Activated CD4-positive, alpha-beta memory T cell treated with anti-CD3 and anti-CD28 coated beads for 36 hours (primary cell): ENCODE measurements at places on chromosomes 13 and 19. TPM values are rescaled to one million over a fixed set of nuclear protein-coding genes. Genes with fewer than 3 reads are reported as not detected.

DNA sequence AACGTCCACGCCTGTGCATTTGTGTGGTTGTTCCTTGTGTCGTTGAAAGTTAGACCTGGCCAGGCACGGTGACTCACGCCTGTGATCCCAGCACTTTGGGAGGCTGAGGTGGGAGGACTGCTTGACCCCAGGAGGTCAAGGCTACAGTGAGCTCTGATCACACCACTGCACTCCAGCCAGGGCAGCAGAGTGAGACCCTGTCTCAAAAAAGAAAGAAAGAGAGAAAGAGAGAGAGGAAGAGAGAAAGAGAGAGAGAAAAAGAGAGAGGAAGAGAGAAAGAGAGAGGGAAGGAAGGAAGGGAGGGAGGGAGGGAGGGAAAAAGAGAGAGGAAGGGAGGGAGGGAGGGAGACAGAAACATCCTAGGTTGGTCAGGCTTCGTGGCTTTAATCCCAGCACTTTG lies 5.1 kb downstream of the ZNF114 start:
- no peak overlapping the region for H3K4me3 ChIP-seq
- peaks cover 7% of the 10 kb centered on the region for H3K4me1 ChIP-seq
- no peaks in the 10 kb centered on the region for H3K36me3 ChIP-seq

Gene ZSCAN5A
- total RNA-seq, result 5.2 TPM

GRCh38 chr13:26658448-26659385 lies 101.2 kb downstream of the WASF3 start:
- H3K4me3 ChIP-seq, result no peak overlapping the region
- no peaks in the 10 kb centered on the region for H3K4me1 ChIP-seq
- no peaks in the 10 kb centered on the region for H3K36me3 ChIP-seq
- H3K27ac ChIP-seq, result no peak overlapping the region

- DNase-seq, result no peak
- no peaks in the 10 kb centered on the region for H3K27me3 ChIP-seq
- peaks cover 55% of the 10 kb centered on the region for H3K4me1 ChIP-seq
- no peak overlapping the region for H3K4me3 ChIP-seq
Measured at GRCh38 chr13:29817604-29818378, 32.6 kb downstream of the UBL3 start.

GRCh38 chr13:49585220-49586157 lies at the start of gene RCBTB1:
RCBTB1 (minus strand) TSS chr13:49585558; CDS start chr13:49567279, 18,279 bp downstream.
- H3K27me3 ChIP-seq, result no peaks in the 10 kb centered on the region
- peaks cover 8% of the 10 kb centered on the region for H3K36me3 ChIP-seq
- H3K27ac ChIP-seq, result peak within 1 kb of the TSS; percentile 64
- DNase-seq, result peak; percentile 74

DNA sequence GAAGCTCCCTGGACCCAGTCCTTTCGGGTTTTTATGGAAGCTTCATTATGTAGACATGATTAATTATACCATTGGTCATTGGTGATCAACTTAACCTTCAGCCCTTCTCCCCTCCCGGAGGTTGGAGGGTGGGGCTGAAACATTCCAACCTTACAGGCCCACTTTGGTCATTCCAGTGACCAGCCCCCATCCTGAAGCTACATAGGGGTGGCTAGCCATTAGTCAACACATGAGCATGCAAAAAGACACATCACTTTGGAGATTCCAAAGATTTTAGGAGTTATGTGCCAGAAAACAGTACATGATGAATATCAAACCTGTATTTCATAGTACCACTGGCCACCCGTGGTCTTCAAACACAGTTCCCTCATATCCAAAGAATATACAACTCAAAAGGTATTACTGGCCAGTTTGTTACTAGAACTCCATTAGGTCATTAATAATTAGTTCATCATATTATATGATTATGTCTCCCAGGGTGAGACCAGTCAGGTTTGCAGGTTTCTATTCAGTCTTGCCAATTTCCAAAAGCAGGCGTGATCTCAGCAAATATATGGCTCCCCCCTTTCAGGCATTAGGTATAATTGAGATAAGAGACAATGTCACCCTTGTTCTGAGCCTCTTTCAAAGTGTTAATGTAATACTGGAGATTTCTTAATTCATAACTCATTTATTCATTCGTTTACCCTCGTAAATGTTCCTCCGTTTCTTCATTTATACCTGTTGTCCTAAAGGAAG lies 11.1 kb downstream of the PPP5C start:
- no peak for DNase-seq
- H3K27ac ChIP-seq, result no peak overlapping the region
- no peak overlapping the region for H3K4me3 ChIP-seq
- H3K27me3 ChIP-seq, result no peaks in the 10 kb centered on the region

- H3K4me3 ChIP-seq, result peak overlapping the region; percentile 96
- H3K36me3 ChIP-seq, result peaks cover 20% of the 10 kb centered on the region
- no peak for DNase-seq
- peaks cover 36% of the 10 kb centered on the region for H3K4me1 ChIP-seq
Measured at GRCh38 chr19:17512574-17512939, 1.1 kb downstream of the PGLS start.

DNA sequence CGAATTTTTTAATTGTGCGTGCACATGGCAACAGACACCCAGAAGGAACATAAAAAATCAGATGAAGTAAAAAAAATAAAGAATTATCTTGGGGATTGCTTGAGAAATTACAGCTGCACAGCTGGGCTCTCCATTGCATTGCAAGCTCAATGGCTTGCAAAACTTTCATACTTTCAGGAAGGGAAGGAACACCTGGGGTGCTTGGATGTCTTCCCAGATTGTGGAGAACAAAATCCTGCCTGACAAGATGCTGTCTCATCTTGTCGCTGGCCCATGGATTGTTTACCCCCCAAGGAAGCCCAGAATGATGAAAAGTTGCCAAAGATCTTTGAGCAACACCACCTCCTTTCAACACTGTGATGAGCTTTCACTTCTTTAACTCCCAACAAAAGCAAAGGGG lies 11.0 kb upstream of the CASP14 start:
- peaks cover 29% of the 10 kb centered on the region for H3K27me3 ChIP-seq
- H3K36me3 ChIP-seq, result no peaks in the 10 kb centered on the region
- no peak for DNase-seq
- no peak overlapping the region for H3K27ac ChIP-seq
- no peak overlapping the region for H3K4me3 ChIP-seq

Gene FSD1
- total RNA-seq, result 7.8 TPM

DNA sequence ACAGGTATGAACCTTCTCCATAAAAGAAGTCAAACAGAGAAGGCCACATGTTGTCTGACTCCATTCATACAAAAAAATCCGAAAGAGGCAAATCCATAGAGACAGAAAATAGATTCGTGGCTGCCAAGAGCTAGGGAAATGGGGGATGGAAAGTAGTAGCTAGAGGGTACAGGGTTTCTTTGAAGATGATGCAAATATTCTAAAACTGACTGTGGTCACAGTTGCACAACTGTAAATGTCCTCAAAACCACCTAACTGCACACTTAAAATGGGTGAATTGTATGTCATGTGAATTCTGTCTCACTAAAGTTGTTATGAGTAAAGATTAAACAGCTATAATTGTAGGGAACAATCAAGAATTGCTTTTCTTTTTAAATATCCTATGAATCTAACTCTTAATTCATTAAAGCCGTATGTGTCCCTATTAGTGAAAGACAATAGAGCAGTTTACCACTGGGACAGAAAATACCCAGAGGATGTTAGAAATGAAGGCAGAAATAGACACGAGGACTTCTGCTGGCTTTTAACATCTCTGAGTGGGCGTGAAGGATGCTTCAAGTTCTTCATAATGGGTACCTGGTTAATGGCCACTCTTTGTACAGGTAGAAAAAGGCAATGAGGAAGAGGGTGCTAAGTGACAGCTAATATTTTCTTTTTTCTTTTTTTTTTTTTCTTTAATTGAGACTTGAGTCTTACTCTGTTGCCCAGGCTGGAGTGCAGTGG lies 21.2 kb downstream of the INSR start:
- H3K36me3 ChIP-seq, result no peaks in the 10 kb centered on the region
- H3K4me1 ChIP-seq, result no peaks in the 10 kb centered on the region

DNA sequence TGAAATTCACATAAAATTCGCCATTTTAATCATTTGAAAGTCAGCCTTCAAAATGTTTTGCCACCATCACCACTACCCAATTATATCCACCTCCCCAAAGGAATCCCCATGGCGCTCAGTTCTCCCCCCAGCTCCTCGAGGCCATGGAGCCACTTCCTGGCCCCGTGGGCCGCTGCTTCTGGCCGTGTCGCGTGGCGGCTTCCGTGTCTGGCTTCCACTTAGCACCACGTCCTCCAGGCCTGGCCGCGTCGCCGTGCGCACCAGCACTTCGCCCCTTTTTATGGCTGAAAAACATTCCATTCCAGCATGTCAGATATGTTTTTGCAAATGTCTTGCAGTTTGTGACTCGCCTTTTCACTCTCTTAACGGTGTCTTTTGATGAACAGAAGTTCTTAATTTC lies 46.7 kb upstream of the DCUN1D2 start:
- H3K36me3 ChIP-seq, result peaks cover 22% of the 10 kb centered on the region
- H3K4me1 ChIP-seq, result no peaks in the 10 kb centered on the region
- DNase-seq, result no peak
- no peaks in the 10 kb centered on the region for H3K27me3 ChIP-seq
